H1 (cell line): ENCODE measurements at places on chromosomes 7 and 10. TPM values are rescaled to one million over a fixed set of nuclear protein-coding genes. Genes with fewer than 3 reads are reported as not detected.

Gene GPRIN2
- 17.8 and 18.6 TPM in 2 replicates for total RNA-seq

Gene CLCN1
- total RNA-seq: 0.33 and 0.41 TPM in 2 replicates

Gene FAM25A
- total RNA-seq: not detected in 2 replicates

Gene BICC1
- 0.73 and 1.0 TPM in 2 replicates for total RNA-seq

Gene SNCG
- total RNA-seq: 4.4 and 4.8 TPM in 2 replicates

Gene CLEC2L
- 0.20 TPM in 1 of 2 replicates, not detected in the other for total RNA-seq

Gene LOXL4
- total RNA-seq: 0.13 and 0.42 TPM in 2 replicates

Gene ZNF853
- 5.5 and 5.7 TPM in 2 replicates for total RNA-seq

Gene LBX1
- not detected in 2 replicates for total RNA-seq

Gene MSS51
- 1.7 and 1.9 TPM in 2 replicates for total RNA-seq

Gene PAPOLB
- total RNA-seq: 0.11 and 0.15 TPM in 2 replicates

Gene TFPI2
- total RNA-seq: 8.9 and 10.9 TPM in 2 replicates

Gene CFAP46
- 3.1 and 4.8 TPM in 2 replicates for total RNA-seq

Gene NEUROG3
- total RNA-seq: 0.31 TPM in 1 of 2 replicates, not detected in the other

Gene FEZF1
- 10.6 and 12.9 TPM in 2 replicates for total RNA-seq

Gene CLDN15
- total RNA-seq: 5.5 and 5.9 TPM in 2 replicates

Gene SFTPD
- 0.54 and 1.1 TPM in 2 replicates for total RNA-seq

Gene PTPRN2
- 3.6 and 4.5 TPM in 2 replicates for total RNA-seq

Gene CPA1
- total RNA-seq: not detected in 2 replicates

Gene ASB10
- not detected in 2 replicates for total RNA-seq

Gene RADIL
- 5.0 and 5.4 TPM in 2 replicates for total RNA-seq

Gene BET1
- 29.7 and 31.7 TPM in 2 replicates for total RNA-seq

Gene GPR37
- total RNA-seq: 15.5 and 17.4 TPM in 2 replicates

Gene HOXA5
- total RNA-seq: not detected in 2 replicates

Gene CDNF
- total RNA-seq: 0.32 and 0.36 TPM in 2 replicates

Gene MYL10
- total RNA-seq: 0.44 TPM in 1 of 2 replicates, not detected in the other

Gene SAMD9L
- not detected in 2 replicates for total RNA-seq

Gene MMD2
- total RNA-seq: not detected in 2 replicates

Gene MYPN
- not detected in 2 replicates for total RNA-seq

Gene DCLRE1C
- 5.6 and 7.4 TPM in 2 replicates for total RNA-seq

Gene C10orf62
- not detected in 2 replicates for total RNA-seq

Gene VSTM4
- total RNA-seq: 0.69 and 0.73 TPM in 2 replicates

Gene DHTKD1
- total RNA-seq: 49.8 and 50.7 TPM in 2 replicates

Gene CNNM2
- 20.3 and 23.6 TPM in 2 replicates for total RNA-seq

Gene MSMB
- not detected in 2 replicates for total RNA-seq

Gene SLC18A3
- 0.13 TPM in 1 of 2 replicates, not detected in the other for total RNA-seq

Gene CYP2C18
- total RNA-seq: 0.13 TPM in 1 of 2 replicates, not detected in the other

Gene GHRHR
- total RNA-seq: 6.1 and 6.5 TPM in 2 replicates

Gene LRRD1
- total RNA-seq: not detected in 2 replicates

Gene MMP21
- total RNA-seq: not detected in 2 replicates

Gene TMEM176B
- total RNA-seq: 1.2 TPM in 2 replicates

Gene TACC2
- 46.6 and 48.5 TPM in 2 replicates for total RNA-seq

Gene LAMB1
- 37.2 and 38.5 TPM in 2 replicates for total RNA-seq

Gene OPALIN
- total RNA-seq: not detected in 2 replicates

Gene TAC1
- total RNA-seq: 4.0 and 4.3 TPM in 2 replicates

Gene TRIM73
- 0.90 and 1.0 TPM in 2 replicates for total RNA-seq

Gene SFRP4
- not detected in 2 replicates for total RNA-seq

Gene DYNC1I1
- 0.58 and 1.2 TPM in 2 replicates for total RNA-seq

Gene TDRD1
- total RNA-seq: 0.71 and 0.92 TPM in 2 replicates
